ENCODE measurements at places on chromosomes 1 and 21. TPM values are rescaled to one million over a fixed set of nuclear protein-coding genes. Genes with fewer than 3 reads are reported as not detected.

The ST6GALNAC5 gene
- not detected for total RNA-seq

The TRPM2 gene
- not detected for total RNA-seq

The SERINC2 gene
- 12.2 TPM for total RNA-seq

The NUCKS1 gene
- total RNA-seq, result 66.3 TPM

The CCT3 gene
- 271 TPM for total RNA-seq

The C1orf94 gene
- total RNA-seq, result not detected

The LAMC2 gene
- total RNA-seq, result 1,917 TPM
